ENCODE measurements at places on chromosomes 6 and 20. TPM values are rescaled to one million over a fixed set of nuclear protein-coding genes. Genes with fewer than 3 reads are reported as not detected.

- no peak for DNase-seq
Measured at GRCh38 chr6:7919871-7920270, 9.3 kb upstream of the TXNDC5 start.

- no peak for DNase-seq
Measured at GRCh38 chr6:127582777-127583462, 5.9 kb downstream of the C6orf58 start.

- DNase-seq = no peak
Measured at GRCh38 chr6:105443941-105444340, 41.1 kb upstream of the PREP start.

DNA sequence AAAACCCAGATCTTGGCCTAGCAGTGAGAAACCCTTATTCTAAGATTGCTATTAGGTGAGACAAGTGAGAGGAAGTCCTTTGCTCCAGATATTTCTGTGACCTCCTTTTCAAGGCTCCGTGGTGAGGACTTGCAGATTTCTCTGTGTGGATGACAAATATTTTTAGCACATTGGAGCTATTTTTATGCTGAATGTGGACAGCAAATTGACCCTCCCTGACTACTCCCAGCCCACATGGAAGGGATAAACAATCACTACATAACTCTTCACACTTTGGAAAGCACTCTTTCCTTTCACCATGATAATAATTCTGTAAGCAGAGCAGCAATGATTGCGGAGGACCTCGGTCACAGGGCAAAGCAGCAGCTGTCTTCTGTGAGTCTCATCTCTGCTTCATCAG is 88.0 kb upstream of the ADGRF1 start:
- DNase-seq = no peak

GRCh38 chr20:63969838-63970713 is at the start of gene ZNF512B:
Gene ZNF512B, minus strand, starts transcription at chr20:63969930. Its CDS starts 1,980 bp downstream, at chr20:63967950.
- peak; percentile 99 for DNase-seq

GRCh38 chr6:30814146-30815040 is 69.9 kb upstream of the DDR1 start:
- peak; percentile 94 for DNase-seq

DNA sequence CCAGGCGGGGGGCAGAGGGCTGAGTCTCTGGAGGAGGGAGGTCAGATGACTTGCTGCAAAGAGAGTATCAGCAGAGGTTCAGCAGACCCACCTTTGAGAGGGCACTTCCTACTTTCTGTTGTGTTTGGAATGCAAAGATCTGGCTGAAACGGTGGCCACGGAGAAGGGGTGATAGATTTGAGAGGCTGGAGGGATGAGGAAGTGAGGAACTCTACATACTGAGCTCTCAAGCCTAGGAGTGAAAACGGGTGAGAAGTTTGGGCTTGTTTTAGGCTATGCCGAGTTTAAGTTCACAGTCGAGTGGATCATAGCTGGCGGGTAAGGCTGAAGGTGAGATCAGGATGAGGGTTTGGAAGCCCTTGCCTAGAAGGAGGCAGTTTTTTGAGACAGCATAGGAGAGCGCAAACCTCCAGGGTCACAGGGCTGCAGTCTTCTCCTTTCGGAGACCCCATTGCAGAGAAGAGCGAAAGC is 477 bp upstream of the ITPA start:
- DNase-seq = no peak

Gene FAM209B
- total RNA-seq = not detected

Gene CGA
- total RNA-seq = not detected

Gene RSPH9
- total RNA-seq = under 0.01 TPM

Gene ZNF335
- total RNA-seq = 20.3 TPM

Gene SLC22A23
- total RNA-seq = 16.2 TPM

Gene PXMP4
- 6.5 TPM for total RNA-seq
